ENCODE measurements at places on chromosomes 1 and 21.

DNA sequence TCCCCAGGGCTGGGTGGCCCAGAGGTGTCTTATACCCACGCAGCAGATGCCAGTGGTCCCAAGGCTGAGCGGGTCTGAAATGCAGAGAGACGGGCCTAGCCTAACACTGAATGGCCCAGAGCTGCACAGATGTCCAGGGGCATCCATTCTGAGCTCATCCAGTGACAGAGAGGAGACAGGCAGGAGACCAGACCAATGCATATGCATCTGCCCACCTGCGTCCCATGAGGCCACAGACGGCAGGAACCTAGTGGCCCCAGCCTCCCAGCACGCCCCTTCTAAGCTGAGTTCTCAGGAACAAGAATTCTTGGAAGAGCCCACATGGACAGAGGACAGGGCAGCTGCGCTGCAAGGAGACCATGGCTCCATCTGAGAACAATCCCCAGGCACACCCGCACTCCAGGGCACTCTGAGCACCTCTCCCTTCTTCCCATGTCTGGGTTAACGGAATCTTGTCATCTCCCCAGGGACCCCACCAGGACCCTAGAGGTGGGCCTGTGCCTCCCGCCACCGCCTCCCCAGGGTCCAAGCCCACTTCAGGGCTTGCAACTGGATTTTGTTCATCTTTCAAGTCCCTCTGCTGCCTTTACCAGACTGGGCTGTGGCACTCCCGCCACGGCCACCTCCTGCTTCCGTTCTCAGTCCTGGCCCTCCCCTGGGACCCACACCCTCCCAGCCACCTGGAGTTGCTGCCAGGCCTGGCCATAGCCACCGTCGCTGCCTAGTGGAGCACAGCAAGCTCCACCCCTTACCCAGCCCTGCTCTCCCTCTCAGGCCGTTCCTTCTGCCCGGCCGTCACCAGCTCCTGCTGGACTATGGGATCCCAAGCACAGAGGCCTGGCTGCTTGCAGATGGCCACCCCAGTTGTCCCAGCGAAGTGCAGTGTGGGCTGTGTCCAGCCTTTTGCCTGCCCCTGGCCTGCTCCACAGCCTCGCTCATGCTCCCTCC lies 3.3 kb downstream of the WNT3A start:
- DNase-seq, result no peak

DNA sequence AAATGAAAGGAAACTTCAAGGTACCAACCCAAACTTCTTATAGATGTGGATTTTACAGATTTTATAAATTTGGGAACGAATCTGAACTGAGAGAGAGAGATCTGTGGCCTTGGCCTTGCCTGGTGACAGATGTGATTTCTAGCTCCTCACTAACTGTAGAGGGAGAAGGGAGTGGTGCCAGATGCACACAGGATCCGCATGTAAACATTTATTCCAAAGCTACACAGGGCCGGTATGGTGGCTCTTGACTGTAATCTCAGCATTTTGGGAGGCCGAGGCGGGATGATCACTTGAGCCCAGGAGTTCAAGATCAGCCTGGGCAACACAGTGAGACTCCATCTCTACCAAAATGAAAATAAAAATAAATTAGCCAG lies 77.1 kb downstream of the PGBD5 start:
- no peak for DNase-seq

DNA sequence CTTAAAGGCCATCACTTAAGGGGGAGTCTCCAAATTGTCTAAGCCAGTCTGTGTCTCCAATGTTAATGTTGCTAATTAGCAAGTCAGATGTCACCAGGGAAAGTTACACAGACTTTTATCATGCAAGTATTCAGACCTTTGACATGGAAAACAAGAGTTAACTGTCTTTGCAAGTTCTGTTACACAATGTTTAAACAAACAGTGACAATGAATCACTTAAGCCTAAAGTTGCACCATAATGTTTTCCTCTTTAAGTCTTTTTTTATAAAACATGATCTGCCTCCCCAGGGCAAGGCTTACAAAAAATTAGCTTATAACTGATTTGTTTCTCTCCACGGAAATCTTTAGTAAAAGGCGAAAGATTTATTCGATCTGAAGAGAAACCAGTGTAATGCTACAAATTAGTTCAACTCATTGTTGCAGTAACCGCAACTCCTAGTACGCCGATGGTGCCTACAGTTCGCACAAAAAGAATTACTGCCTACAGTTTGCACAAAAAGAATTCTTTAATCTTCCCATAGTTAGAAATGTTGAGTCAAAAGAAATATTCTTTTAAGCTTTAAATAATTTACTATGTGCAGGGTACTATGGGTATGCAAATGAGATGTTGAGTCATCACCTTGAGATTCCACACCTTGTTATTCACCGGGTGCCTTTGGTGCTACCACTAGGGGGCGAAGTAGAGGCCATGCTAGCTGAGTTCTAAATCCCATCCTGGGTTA lies 45.3 kb downstream of the HHAT start:
- DNase-seq, result peak; percentile 88

- no peak for DNase-seq
Measured at GRCh38 chr1:185477638-185478580, 160.9 kb upstream of the IVNS1ABP start.

GRCh38 chr1:118123116-118123839 lies 61.8 kb downstream of the SPAG17 start:
- DNase-seq, result no peak

- DNase-seq, result no peak
Measured at GRCh38 chr1:115577513-115577912, 64.3 kb upstream of the VANGL1 start.

DNA sequence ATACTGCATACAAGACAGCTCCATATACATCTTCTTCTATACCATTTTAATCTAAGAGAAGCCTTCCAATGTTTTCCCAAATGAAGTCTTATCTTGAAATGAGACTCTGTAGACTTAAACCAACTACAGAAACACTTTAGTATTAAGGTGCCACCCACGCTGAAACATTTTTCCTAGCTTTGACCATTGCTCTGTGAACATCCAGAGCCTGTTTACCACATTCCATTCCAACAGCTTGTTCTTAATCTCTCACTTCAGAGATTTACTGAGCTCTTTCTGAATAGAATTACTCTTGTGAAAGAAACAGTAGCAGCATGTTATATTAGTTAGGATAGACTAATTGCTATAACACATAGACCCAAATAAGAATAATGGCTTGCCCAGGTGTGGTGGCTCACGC lies 19.6 kb upstream of the POGZ start:
- DNase-seq, result no peak

DNA sequence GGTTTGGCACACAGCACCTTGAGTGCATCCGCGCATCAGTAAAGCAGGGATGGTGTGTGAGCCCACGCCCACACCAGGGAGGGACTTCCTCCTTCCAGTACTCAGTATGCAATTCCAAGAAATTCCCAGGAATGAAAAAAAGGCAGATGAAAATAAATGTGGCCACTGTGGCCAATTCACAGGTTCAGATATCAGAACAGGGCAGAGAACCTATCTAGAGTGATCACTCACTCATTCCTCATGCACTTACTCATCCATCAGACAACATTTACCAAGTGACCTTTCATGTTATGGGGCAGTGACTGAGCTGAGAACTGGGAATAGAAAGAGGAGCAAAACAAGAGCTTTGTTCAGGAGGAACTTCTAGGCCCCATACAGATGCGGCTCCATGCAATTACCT lies 113.7 kb downstream of the ZSCAN20 start:
- peak; percentile 53 for DNase-seq

- no peak for DNase-seq
Measured at GRCh38 chr1:211653293-211653692, 22.1 kb downstream of the NEK2 start.

- peak; percentile 60 for DNase-seq
Measured at GRCh38 chr1:91619881-91620280, 119.2 kb downstream of the CDC7 start.

GRCh38 chr1:247528812-247529474 lies 7.3 kb downstream of the OR2C3 start:
- DNase-seq, result peak; percentile 12

DNA sequence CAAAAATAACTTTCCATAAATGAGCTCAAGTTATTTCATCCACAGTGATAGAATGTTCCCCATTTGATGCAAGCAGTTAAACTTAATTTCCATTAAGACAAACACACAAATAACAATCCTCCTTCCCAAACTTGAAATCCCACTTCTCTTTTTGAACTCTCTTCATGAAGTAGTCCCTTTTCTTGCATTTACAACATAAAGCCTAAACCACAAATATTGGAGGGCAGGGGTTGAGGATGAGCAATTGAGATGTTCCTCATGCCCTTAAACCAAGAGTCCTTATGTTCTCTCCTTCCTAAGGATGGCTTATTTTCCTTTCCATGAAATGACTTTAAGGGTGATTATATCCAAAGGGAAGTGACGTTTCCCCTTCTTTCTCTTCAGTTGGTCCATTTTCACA lies 228.8 kb downstream of the DISC1 start:
- no peak for DNase-seq

DNA sequence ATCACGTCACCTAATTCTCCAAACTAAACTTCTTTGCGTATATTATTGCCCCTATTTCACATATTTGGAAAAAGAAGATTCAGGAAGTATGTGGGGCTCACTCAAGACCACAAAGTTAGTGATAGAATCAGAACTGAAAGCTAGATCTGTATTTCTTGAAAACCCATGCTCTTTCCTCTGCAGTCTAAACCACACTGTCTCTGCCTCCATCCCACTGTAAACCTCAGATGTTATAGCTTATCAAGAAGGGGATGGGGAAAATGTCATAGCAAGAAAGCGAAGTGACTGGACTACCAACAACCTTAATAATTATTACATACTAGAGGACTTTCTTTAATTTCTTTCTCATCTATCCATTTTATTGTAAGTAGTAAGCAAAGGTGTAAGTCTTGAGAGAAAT lies 257.7 kb upstream of the SGIP1 start:
- no peak for DNase-seq

GRCh38 chr1:48930011-48930410 lies 153.3 kb upstream of the BEND5 start:
- DNase-seq, result no peak

GRCh38 chr1:53334312-53334711 lies 6.4 kb upstream of the LRP8 start:
- no peak for DNase-seq

DNA sequence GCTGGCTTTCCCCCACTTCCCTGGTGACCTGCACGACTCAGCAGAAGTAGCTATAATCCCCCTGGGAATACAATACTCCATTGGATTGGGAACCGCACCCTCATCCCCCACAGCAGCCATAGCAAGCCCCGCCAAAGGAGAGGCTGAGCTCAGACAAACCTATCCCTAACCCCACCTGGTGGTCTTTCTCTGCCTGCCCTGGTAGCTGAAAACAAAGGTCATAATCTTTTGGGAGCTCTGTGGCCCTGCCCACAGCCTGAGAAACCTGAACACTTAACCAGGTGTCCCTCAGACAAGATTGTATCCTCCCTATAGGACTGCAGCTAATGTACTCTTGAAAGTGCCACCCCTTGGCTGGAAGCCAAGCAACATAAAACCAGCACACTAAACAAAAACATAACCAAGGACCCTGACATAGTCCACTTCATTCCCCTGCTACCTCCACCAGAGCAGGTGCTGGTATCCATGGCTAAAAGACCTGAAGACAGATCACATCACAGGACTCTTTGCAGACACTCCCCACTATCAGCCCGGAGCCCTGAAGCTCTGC lies 71.6 kb upstream of the RUNX1 start:
- DNase-seq, result no peak

- no peak for DNase-seq
Measured at GRCh38 chr1:183792300-183792699, 12.6 kb upstream of the RGL1 start.

DNA sequence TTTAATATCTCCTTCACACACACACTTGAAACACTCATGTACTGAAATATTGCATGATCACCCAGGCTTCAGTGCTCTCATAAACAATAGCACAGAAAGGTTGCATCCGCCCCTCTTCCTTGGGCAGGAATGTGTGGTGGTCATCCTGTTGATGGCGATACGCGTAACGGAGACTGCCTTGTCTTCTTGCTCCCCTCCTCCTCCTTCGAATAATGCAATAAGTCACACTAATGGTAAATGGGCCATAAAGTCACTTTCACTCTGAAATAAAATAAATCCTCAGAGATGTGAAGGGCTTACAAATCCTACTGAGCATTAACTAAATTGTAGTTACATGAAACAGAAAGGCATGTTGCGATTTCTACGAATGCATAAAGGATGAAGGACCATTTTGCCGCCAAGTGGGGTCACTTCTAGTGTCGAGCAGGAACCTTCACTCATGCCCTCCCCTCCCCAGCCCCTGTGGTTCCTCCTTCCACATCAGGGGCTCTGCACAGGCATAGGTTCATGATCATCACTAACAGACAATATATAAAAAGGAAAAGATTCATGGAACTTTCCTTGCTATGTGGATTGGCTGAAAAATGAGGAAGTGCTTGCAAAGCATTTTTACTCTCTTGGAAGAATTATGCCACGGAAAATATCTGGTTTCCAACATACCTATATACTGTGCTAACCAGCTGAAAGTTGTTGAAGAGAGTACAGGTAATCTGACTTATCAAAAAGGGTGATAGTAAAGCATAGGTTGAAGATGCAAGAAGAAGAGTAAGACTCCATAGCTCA lies 1.2 kb upstream of the PGBD5 start:
- no peak for DNase-seq

- peak; percentile 10 for DNase-seq
Measured at GRCh38 chr1:87104945-87105344, 190.5 kb downstream of the HS2ST1 start.

DNA sequence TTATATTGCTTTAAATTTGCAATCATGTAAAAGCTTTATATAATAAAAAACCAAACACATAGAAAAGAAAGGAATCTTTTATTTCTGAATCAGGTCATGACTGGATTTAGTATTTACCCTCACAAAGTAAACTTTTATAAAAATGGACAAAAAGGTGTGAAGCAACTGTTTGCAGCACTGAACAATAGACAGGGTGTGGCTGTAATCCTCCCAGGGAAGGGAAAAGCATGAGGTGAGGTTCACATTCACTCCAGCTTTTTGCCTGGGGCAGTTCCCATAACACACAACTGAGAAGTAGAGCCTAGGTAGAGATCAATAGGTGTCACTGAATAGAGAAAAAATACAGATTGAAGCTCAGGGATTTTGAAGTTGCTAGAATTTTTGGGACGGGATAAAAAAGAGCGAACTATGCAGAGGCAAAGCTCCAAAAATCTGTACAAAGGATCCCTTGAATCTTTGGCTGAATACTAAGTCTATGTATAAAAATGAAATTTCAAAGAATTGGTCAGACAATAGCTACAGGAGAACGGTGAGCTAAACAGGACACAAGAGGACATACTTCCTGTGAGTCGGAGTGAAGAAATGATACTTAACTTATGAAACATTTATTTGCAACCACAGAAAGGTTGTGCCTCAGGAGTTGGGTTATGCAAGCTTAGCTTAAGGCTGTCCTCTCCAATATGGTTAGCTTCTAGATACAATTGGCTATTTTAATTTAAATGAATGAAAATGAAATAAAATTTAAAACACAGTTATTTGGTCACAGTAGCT lies 162.0 kb upstream of the ZP4 start:
- DNase-seq, result no peak

DNA sequence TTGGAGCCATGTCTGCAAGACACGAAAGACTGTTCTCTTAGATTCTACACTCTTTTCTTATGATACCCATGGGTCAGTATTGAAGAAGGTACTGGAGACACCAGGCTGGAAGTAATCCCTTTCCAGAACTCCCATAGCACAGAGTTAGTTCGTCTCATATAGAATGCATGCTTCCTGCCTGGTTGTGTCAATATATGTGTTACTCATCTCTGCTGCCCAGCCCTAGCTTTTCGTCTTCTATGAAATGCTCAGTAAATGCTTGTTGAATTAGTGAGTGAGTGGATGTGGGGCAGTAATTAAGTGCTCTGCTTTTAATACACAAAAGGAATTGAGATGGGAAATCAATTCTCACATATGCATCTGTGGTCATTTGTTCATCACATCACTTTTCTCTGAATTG lies 32.1 kb downstream of the ADCY10 start:
- peak; percentile 54 for DNase-seq

All from GM23248 (cell line).